CD4-positive, alpha-beta T cell treated with Interleukin-12 subunit alpha and Interleukin-12 subunit beta, for 1 hour (primary cell): ENCODE measurements at places on chromosomes 16 and 17.

DNA sequence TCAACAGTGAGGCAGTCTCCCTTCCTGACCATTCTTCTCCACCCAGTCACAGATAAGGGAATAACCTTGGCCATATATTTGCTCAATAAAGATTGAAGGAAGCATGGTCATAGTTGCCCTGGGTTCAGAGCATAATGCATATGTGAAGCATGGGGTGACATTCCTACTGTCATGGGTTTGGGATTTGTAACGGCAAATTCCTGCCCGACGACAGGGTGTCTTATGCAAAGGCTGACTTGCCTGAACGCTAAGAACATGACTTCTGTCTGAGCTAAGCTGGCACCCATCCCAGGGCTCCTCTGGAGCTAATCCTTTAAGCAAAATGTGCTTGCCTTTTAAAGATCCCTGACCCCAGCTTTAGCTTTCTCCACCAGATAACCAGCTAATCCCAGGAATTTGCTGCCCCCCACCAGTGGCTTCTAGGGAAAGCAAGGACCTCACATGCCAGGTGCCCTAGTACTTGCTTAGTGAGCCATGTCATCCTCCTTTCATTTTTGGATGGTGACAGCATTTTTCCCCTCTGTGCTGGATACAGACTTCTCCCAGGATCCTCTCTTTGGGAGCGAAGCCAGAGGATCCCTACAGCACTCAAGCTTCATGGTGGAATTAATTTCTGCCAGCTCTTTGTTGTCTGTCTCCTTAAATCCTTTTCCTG is 11.7 kb downstream of the SLC7A6OS start:
- no peak for DNase-seq

DNA sequence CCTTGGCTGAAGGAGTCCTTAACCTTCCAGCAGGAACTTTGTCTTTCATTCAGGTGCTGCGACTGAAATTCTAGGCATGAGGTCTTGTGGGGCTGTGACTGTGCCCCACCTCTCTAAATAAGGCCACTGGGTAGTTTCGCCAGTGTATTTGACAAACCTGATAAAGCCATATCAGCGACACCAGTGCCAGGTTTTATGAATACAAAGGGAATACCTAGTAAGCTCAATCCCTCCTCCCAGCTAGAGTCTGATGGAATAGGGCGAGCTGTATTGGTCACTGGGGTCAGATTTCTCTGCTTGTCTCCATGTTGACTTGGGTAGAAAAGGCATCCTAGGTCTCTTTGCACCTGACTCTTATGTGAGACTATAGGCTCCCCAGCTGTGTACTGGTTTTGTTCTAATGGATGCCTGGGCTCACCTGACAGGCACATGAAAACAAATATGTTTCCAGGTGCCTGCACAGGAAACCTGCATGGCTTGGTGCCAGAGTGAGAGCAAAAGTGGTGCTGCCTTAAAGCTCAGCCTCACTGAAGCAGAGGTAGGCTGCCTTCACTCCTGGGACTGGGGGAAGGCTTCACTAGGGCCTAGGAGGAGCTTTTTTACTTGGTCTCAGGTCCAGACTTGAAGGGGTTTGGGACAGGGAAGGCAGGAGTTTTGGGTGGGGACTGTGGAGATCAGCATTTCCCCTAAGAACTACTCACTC is 8.3 kb downstream of the SLC7A6 start:
- peak; percentile 65 for DNase-seq

GRCh38 chr17:79813297-79814126 is 16.6 kb upstream of the CBX8 start:
- no peak for DNase-seq

- no peak for DNase-seq
Measured at GRCh38 chr17:21020622-21021021, 22.2 kb downstream of the USP22 start.

GRCh38 chr17:35238821-35239220 is 4.1 kb upstream of the SLFN5 start:
- peak; percentile 24 for DNase-seq

DNA sequence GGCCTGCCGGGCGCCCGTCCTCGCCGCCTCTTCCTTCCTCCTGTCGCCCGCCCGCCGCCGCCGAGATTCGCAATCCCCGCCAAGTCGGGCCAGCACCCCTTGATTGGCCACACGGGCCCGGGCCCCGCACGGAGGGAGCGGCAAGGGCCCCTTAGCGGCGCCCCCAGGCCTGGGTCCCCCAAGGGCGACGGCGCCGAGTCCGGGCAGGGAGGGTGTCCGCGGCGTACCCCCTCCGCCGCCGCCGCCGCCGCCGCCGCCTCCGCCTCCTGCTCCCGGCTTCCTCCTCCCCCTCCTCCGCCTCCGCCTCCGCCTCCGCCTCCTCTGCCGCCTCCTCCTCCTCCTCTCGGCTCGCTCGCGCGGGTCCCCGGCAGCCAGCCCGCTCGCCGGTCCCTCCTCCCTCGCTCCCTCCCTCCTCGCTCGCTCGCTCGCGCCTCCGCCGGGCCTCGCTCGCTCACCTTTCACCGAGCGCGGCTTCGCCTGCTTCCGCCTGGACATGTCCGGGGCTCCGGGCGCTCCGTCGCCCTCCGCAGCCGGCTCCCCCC is 561 bp downstream of the ZNF423 start:
- peak; percentile 64 for DNase-seq

- DNase-seq, result peak; percentile 28
Measured at GRCh38 chr17:15944759-15945526, at the start of gene ADORA2B. ADORA2B (plus strand) TSS chr17:15945130; CDS start chr17:15945249, 119 bp downstream.
